ENCODE measurements at places on chromosomes 1 and 21.

DNA sequence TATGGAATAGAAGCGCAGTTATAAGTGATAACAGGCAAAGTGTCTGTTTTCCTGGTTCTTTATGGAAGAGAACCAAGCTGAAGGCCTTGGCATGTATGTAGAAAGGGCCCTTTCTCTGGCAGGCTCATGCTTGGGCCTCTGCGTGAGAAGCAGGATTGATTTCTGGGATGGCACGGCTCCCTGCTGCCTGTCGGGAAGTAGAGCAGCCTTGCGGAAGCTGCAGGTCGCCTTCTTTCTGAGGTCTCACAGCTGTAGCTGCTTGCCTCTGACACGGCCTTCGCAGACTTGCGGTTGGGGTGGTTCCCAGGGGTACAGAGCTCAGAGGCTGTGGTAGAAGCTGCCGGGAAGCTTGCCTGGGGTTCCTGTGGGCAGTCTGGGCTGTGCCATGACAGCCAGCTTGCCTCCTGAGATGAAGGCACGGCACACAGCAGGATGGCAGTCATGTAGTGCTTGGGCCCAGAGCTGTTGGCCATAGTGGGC lies 39.4 kb downstream of the TRAPPC10 start:
- no peak for DNase-seq

DNA sequence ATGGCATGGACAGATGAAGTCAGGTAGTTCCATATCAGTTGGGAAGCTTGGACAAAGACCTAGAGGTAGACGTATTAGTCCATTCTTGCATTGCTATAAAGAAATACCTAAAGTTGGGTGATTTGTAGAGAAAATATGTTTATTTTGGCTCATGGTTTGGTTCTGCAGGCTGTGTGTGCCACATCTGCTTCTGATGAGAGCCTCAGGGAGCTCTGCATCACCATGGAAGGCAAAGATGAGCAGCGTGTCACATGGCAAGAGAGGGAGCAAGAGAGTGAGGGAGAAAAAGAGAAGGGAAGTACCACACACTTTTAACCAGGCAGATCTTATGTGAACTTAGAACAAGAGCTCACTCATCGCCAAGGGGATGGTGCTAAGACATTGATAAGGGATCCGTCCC lies 9.0 kb downstream of the TSACC start:
- DNase-seq: no peak

DNA sequence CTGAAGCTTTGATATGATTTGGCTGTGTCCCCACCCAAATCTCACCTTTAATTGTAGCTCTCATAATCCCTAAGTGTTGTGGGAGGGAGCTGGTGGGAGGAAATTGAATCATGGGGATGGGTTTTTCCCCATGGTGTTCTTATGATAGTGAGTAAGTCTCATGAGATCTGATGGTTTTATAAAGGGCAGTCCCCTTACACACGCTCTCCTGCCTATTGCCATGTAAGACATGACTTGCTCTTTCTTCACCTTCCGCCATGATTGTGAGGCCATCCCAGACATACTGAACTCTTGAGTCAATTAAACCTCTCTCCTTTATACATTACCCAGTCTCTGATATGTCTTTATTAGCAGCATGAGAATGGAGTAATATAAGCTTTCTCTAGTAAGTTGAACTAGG lies 261.9 kb downstream of the HLX start:
- DNase-seq: no peak

DNA sequence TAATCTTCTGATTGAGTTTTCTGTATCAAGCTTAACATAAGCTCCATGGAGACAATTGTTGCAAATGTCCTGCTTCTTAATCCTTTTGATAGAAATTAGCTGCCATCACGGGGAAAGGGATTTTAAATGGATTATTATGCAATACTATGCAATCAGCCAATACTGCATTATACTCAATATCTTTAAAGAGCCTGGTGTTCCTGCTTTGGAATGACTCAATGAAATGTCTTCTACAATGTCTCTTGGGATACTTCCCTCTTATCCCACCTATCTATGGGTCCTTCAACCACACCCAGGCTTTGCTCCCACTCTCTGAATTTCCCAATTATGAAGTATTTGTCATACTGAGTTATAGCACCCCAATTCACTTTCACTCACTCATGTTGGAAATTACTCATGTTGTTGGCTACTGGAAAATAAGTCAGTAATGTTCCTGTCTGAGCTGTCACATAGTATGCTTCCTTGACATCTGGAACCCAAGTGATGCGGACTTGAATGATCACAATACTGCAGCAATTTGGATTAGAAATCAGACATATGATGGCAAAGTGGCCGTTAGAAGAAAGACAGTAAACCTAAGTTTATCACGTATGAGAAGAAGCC lies 85.0 kb downstream of the TPR start:
- no peak for DNase-seq

GRCh38 chr1:9078015-9078751 lies 8.7 kb upstream of the SLC2A5 start:
- no peak for DNase-seq

DNA sequence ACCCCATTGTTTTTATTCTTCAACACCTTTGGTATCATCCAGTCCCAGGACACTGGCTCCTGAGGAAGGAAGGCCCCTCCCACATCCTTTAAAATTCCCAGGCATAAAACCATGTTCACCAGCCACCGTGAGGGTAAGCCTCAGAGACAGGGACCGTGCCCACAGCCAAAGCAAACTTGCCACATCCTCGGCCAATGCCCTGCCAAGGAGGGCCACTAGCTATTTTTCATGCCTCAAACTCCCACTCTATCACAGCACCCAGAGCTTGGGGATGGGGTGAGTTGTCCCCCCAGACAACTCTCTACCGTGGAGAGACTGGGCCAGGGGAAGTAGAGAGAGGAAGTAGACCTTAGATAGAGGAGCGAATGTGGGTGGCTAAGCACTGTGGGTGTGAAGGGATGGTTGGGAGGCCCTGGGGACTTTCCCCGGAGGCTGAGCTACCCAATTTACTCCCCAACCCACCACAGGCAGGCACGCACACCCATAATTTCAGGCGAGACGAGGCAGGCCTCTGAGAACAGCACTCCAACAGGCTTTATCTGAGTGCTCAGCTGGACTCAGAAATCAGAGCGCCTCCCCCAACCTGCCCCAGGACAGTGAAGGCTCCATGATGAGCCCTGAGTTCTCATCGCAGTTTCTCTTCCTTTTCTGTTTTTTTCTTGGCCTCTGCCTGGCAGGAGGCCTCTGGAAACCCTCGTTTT lies 15.9 kb upstream of the BTG2 start:
- DNase-seq: peak; percentile 72

DNA sequence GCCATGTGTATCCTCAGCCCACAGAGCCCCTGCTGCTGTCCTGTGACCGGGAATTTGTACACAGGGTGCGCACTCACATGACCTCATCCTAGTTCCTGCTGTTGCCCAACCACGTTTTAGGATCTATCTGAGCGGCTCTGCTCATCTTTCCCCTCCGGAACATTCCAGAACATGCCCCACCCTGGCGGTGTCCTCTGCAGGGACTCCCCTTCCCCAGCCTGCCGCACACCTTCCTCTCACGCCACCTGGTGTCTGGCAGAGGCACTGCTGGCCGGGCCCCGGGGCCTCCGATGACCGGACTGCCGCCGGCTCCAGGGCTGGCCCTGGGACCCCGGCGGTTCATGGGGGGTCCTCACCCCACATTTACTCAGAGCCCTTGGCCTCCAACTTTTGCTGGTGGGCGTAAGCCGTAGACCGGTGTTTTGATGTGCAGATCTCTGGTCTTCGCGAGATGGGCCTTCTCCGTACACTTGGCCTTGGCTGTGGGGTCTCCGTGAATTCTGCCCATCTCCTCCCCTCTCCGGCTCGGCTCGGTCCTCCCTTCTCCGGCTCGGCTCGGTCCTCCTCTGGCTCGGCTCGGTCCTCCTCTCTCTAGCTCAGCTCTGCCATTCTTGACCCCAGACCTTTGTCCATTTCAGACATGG lies 29.5 kb downstream of the ARHGEF16 start:
- no peak for DNase-seq

- no peak for DNase-seq
These were observed 205.6 kb upstream of the KAZN start for GRCh38 chr1:14392859-14393365.

- no peak for DNase-seq
These were observed 710 bp upstream of the SLC30A1 start for GRCh38 chr1:211579440-211580302.

DNA sequence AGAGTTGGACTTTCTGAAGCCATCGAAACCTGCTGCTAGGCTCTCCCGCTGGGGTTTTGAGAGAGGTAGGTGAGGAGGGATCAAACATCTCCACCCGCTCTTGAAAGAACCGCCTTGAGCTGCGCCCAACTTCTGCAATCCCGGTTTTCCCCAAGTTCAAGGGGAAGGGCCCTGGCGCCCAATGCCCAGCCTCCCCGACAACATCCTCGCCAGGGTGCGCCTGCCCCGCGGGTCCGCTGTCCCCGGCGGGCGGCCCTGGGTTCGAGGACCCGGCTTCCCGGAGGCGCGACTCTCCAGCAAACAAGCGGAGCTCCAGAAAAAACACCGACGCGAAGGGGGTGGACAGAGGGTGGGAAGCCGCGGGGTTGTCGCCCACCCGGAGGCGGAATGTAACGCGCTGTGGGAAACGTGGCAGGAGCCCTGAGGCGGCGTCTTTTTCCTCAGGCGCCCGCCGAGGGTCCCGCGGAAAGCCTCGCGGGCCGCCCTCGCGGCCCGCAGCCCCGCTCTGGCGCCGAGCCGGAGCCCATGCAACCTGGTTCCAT lies 607 bp downstream of the BTG3 start:
- peak; percentile 11 for DNase-seq

GRCh38 chr1:86150553-86151055 lies 6.0 kb downstream of the COL24A1 start:
- DNase-seq: no peak

GRCh38 chr1:88330201-88330600 lies 353.9 kb upstream of the PKN2 start:
- DNase-seq: no peak

GRCh38 chr1:204591473-204592090 lies 75.4 kb downstream of the MDM4 start:
- DNase-seq: no peak

DNA sequence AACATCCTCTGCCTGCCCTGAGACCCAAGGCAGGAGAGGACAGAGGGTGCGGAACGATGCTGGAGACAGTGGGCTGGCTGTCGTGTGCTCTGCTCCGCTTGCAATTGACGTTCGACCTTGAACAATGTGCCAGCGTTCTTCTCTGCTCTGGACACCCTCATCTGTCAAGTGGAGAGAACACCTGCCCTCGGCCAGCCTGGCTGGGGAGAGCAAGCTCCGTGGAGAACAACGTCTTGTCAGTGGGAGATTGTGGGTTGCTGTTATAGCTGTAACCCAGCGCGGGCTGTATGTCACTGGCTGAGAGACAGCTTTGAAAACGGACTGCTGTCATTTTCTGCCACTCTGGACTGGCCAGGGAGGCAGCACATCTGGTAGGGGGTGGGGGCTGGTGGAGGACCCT lies 14.7 kb downstream of the KIAA1614 start:
- no peak for DNase-seq

GRCh38 chr1:54114001-54114400 lies 38.8 kb downstream of the CDCP2 start:
- DNase-seq: no peak

- DNase-seq: no peak
These were observed 368.9 kb downstream of the SEC16B start for GRCh38 chr1:177600936-177601335.

DNA sequence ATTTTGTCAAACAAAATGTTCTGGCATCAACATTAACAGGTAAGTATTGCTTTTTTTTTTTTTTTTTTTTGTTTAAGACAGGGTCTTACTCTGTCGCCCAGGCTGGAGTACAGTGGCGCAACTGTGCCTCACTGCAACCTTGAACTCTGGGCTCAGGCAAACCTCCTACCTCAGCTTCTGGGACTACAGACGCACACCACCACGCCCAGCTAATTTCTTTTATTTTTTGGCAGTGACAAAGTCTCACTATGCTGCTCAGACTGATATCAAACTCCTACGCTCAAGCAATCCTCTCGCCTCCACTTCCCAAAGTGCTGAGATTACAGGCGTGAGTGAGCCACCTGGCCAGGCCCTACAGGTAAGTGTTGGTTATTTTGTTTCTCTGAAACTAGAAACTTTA lies 2.4 kb downstream of the TUT4 start:
- DNase-seq: no peak

GRCh38 chr21:14454016-14455009 lies 71.4 kb upstream of the HSPA13 start:
- DNase-seq: no peak

GRCh38 chr1:151222130-151222529 lies 23.8 kb downstream of the PIP5K1A start:
- DNase-seq: no peak

DNA sequence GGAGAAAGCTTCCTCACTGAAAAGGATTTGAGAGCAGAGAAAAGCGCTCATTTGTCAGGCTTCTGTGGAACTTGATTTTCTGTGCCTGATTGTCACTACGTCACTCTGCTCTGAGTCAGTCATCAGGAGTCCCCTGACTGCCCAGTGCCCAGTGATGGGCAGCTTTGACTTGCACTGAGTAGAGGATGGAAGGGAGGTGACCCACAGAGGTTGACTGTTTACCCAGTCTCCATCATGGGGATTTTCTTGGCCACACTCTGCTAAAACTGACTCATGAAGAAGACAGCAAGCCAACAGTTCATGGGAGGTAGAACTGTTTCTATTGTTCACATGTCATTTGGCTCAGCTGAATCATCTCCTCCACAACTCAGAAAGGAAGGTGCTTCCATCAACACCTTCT lies 82.1 kb upstream of the DUSP10 start:
- no peak for DNase-seq

DNA sequence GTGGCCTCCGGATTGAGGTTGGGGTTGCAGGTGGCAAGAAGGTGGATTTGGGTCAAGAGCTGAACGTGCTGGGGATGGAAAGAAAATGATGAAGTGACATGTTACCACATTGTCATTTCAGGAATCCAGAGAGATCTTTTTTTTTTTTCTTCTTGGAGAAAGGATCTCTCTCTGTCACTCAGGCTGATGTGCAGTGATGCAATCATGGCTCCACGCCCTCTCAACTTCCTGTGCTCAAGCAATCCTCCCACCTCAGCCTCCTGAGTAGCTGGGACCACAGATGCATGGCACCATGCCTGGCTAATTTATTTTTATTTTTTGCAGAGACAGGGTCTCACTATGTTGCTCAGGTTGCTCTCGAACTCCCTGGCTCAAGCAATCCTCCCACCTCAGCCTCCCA lies 80.6 kb downstream of the GON4L start:
- no peak for DNase-seq

DNA sequence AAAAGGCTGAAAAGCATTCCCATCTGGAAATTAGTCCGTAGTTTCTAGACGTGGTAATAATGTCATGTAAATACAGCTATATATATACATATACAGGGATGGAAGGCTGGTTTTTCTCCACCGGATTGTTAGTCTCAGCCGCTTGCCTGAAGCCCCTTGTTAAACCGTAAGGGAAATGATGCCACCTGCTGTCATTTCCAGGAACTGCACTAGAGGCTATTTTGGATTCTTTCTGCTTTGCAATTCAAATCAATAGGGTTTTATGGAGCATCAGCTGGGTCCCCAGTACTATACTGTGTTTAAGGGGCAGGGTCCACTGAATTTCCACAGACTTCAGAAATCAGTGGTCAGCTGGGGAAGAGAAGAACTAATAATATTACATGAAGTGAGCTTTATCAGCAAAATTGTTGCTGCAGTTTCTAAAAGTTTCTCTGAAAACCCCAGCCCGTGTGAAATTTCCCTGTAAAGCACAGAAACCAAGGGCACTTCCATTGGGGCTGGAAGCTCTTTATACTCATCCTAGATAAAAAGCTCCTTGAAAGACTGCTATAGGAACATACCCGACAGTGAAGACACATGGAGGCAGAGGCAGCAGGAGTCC lies 33.8 kb upstream of the MPZL1 start:
- peak; percentile 74 for DNase-seq
